ENCODE measurements at places on chromosomes 13 and 19.

DNA sequence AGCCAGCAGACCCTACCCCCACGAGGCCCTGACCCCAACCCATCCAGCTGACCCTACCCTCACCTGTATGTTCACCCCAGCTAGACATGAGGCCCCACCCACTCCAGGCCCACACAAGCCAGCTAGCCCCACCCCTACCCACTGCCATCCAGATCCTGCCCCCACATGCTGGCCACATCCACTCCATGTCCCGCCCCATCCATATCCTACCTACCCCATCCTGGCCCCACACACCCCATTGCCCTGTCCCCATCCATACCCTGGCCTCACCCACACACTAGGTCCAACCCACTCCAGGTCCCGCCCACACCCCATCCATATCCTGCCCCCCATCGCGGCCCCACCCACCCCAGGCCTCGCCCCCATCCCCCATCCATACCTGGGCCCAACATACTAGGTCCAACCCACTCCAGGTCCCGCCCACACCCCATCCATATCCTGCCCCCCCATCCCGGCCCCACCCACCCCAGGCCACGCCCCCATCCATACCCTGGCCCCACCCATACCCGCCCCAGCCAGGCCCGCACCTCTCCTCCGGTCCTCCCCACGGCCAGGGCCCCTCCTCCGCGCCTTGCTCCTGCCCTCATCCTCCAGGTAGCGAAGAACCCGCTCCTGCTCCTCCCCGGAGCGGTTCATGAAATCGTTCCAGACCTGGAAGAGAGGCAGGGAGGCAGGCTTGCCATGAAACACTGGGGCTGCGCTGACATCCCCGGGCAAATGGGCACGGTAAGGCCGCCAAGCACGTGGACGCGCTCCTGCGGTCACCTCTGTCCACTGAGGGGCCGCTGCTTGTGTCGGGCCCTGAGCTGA lies 7.2 kb downstream of the RNU6-9 start:
- DNase-seq, result no peak

DNA sequence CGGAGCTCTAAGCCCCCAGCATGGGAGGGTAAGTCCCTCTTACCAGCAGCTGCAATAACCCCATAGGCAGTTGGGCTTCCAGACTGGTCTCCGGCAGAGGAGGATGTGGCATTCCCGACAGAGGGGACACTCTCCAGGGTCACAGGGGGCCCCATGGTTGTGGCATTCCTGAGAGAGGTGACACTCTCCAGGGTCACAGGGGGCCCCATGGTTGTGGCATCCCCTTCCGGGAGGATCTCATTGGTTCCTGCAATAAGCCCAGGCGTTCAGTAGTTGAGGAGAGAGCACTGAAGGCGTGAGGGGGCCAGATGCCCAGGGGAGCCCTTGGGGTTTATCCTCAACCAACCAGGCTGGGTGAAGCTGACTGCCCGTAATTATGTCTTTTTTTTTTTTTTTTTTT lies 5.4 kb downstream of the CD320 start:
- DNase-seq, result no peak

- DNase-seq, result no peak
These were observed 28.5 kb upstream of the CEACAM20 start for GRCh38 chr19:44557933-44558332.

- no peak for DNase-seq
These were observed 544.3 kb downstream of the EFNB2 start for GRCh38 chr13:105991131-105991530.

DNA sequence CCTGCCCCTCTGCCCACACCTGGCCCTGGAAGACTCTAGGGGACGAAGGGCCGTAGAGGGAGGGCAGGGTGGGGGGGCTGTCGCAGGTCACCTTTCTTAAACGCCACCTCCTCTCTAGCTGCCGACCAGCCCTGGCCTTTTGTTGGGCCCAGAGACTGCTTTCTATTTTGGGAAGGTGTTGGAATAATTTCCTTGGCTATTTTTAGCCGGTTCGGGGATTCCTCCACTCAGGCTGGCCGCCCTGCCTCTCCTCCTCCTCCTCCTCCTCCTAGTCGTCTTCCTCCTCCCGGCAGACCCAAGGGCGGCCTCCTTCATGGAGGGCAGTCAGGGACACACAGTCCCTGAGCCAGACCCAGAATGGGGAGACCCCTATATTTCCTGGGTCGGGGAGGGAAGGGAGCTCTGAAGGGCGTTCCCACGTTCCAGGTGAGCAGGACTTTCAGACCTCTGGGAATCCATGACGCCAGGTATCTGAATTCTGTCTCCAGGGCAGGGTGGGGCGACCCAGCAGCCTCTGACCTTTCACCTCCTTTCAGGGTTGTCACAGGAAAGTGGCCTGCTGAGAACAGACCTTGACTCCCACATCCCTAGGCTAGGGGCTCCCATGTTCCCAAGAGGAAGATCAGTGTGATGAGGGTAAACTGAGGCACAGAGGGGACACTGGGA lies 19.9 kb downstream of the GADD45B start:
- DNase-seq, result no peak

DNA sequence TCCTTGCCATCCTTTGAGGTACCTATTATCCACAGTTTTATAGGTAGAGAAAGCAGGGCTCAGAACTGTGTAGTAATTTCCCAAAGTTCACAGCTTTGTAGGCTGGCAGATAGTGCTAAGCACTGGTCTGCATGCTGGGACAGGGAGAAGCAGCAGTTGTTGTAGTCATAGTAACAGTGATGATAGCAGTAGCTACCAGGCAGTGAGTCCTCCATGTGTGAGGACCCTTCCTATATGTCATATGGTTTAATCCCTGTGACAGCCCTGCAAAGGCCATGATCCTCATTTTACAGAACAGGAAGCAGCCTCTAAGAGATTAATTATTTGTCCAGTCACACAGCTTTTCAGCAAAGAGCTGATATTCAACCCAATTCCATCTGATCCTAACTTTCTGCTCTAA lies 21.0 kb downstream of the SERP2 start:
- no peak for DNase-seq

DNA sequence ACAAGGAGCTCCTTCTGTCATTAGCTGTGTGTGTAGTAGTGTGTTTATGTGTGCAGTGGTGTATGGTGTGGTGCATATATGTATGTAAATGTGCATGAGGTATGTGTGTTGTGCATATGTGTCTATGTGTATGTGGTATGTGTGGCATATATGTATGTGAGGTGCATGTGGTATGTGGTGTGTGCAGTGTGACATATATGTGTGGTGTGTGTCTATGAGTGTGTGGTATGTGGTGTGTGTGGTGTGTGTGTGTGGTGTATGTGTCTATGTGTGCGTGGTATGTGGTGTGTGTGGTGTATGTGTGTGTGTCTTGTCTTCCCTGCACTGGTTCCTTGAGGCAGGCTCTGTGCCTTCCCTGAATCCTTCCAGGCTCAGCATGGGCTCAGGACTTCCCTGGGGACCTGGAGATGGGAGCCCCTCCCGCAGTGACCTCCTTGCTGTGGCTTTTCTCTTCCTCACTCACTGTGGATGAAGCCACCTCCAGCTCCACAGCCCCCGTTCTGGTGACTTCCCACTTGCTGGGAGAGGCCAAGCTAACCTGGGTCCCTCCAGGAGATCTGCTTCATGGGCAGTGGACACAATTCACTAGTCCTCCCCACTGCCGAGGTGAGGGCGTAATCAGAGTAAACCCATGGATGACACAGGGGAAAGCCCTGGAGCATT lies 64.2 kb downstream of the CCDC70 start:
- DNase-seq, result no peak

DNA sequence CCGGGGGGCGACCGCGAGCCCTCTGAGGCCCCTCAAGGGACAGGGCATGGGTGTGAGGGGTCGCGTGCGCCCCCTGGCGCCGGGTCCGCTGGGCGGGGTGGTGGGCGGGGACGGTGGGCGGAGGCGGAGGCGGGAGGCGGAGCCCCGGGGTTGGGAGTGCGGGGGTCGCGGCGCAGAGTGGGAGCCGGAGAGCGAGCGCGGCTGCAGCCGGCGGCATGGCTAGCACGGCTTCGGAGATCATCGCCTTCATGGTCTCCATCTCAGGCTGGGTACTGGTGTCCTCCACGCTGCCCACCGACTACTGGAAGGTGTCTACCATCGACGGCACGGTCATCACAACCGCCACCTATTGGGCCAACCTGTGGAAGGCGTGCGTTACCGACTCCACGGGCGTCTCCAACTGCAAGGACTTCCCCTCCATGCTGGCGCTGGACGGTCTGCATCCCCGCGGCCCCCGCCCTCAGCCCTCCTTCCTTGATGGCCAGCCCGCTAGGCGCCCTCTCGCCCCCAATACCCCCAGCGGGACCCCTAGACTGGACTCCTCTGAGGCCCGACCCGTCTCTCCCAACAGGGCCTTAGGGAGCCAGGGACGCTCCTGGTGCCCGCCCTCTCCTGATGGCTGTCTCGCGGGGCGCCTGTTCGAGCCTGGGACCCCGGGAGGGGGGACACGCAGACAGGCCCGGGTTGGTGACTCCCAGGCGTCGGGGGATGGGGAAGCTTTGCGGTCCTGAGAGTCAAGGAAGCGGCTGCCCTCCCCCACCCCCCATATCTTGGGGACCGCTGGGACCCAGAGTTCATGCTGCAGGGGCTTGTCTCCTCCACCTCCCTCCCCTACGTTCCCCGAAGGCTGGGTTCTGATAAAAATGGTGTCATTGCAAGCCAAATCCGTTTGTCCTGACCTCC lies at the start of gene CLDN10:
Gene CLDN10 (plus strand): TSS at position 182 of the 903 bp plus-strand sequence. CDS start 34 bp downstream, at position 216.
- no peak for DNase-seq

GRCh38 chr13:53045189-53045588 lies 16.6 kb downstream of the OLFM4 start:
- peak; percentile 68 for DNase-seq

DNA sequence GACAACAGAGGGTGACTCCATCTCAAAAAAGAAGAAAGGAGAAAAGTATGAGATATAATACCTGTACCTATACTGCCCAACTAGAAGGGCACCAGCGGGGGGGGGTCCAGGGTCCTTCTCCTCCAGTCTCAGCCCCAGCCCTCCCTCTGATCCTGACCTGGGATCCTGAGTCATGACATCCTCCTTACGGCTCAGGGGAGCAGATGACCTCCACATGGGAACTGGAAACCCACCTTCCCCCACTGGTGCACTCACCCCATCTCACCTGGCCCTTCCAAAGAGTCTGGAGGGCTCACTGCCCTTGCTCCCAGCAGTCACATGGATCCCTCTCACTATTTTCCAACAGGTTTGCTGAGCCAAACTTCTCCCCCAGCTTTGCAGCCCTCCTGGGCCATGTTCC lies 24.2 kb downstream of the TUBA3C start:
- no peak for DNase-seq

DNA sequence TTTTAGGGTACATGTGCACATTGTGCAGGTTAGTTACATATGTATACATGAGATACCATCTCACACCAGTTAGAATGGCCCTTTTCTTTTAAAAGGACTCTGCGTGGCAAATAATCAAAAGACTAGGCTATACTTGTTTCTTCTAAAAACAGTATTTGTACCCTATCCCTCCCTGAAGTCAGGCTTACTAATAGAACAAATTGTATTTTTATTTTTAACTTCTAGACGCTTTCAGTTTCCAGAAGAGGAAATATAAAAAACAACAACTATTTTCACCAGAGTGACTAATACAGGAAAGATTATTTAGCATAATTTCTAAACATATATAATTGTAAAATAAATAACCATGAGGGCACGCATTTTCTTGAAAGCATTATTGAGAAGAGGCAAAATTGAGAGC lies 83.6 kb downstream of the ITGBL1 start:
- DNase-seq, result no peak

DNA sequence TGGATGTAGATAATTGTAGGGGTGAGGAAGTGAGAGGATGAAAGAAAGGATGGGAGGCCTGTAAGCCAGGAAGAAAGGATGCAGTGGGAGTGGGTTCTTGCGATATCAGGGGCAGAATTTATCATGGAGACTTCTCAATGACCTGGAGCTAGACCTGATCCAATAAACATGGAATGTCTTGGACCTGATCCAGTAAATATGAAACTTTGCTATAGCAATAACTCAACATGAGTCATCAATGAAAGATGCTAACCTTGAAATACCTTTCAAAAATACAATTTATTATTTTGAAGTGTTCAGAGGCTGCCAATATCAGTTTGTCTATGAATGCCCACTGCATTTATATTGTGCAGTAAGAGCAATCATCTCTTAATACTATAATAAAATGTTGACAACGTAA lies 279.5 kb downstream of the POU4F1 start:
- no peak for DNase-seq

- no peak for DNase-seq
These were observed 7.0 kb upstream of the TSC22D1 start for GRCh38 chr13:44583137-44583536.

DNA sequence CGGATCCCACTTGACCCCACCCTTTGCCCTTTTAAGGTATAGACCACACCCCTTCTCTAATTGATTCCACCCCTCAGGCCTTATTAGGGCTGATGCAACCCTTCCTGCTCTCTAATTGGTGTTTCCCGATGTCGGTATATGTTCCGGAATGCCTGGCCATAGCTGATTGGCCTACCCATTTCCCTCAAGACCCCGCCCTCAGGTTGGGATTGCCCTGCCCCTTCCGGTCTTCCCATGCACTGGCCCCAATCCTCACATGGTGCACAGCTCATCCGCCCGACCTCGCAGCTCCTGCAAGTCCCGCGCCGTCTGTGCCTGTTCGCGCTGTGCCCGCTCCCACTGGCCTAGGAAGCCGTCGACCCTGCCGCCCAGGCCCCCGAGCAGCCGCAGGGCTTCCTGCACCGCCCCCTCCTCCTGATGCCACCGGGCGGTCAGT lies 18.1 kb downstream of the TSKS start:
- DNase-seq, result no peak

DNA sequence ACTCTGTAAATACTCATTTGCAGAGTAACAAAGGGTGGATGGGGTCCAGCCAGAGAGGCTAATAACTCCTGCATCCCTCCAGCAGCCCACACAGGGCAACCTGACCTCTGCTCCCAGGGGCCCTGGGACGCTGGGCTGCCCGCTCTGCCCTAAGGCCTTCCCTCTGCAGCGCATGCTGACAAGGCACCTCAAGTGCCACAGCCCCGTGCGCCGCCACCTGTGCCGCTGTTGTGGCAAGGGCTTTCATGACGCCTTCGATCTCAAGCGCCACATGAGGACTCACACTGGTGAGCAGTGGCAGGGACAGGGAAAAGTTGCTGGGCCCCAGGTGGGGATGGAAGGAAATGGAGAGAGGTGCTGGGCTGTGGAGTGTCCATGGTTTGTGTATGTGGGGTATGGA lies 1.7 kb downstream of the OVOL3 start:
- no peak for DNase-seq

DNA sequence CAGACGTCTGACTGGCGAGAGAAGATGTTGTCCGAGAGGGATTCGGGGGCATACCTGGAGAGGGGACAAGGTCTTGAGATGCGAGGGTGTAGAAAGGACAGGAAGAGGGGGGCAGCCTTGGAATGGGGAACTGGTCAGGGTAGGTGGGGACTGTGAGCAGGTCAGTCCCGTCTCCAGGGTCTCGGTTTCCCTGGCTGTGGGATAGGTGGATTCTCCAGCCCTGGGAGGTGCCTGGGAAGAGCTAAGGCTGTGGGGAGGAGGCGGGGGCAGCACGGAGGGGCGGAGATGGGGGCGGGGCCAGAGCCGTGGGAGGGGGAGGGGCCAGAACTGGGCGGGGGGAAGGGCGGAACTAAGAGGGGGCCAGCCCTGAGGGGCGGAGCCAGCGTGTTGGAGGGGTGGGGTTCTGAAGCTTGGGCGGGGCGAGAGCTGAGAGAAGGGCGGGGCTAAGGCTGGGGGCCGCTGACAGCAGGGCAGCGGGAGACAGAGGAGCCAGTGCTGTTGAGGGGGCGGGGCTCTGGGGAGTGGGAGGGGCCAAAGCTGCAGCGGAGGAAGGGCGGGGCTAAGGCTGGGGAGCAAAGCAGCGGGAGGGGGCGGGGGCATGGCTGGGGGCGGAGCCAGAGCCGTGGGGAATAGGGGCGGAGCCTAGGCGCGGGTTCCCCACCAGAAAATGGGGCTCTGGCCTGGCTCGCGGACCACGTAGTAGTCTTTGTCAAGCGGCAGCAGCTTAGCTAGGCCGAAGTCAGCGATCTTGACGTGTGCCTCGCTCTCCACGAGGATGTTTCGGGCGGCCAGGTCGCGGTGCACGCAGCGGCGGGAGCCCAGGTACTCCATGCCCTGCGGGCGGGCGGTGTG lies 9.5 kb upstream of the INSL3 start:
- DNase-seq, result no peak
